Psoas muscle (tissue), 8 donors: ENCODE measurements at places on chromosomes 4 and X. TPM values are rescaled to one million over a fixed set of nuclear protein-coding genes. Genes with fewer than 3 reads are reported as not detected.

Gene GPAT3
- polyA plus RNA-seq: 49.2 TPM

Gene ITM2A
- polyA plus RNA-seq: 25.7 TPM

Gene AMBN
- polyA plus RNA-seq: not detected

Gene HDX
- 0.43 TPM for polyA plus RNA-seq

Gene LEF1
- 0.18 TPM for polyA plus RNA-seq

Gene L1CAM
- 0.39 TPM for polyA plus RNA-seq

Gene YIPF7
- 8.2 TPM for polyA plus RNA-seq

Gene SSX4
- polyA plus RNA-seq: not detected

Gene MID1
- 0.39 TPM for polyA plus RNA-seq

Gene OTC
- 0.34 TPM for polyA plus RNA-seq

Gene CXCL11
- polyA plus RNA-seq: 0.03 TPM

Gene EDA
- 0.98 TPM for polyA plus RNA-seq
